ENCODE measurements at places on chromosomes 2 and 18. TPM values are rescaled to one million over a fixed set of nuclear protein-coding genes. Genes with fewer than 3 reads are reported as not detected.

SERPINB3 gene
- not detected for total RNA-seq

OR6B2 gene
- total RNA-seq: not detected

SALL3 gene
- total RNA-seq: not detected

LYPD1 gene
- 4.2 TPM for total RNA-seq

MAP2 gene
- 3.7 TPM for total RNA-seq

All from skeletal muscle tissue (tissue), 5 donors.